ENCODE measurements at places on chromosomes 2 and 18.

DNA sequence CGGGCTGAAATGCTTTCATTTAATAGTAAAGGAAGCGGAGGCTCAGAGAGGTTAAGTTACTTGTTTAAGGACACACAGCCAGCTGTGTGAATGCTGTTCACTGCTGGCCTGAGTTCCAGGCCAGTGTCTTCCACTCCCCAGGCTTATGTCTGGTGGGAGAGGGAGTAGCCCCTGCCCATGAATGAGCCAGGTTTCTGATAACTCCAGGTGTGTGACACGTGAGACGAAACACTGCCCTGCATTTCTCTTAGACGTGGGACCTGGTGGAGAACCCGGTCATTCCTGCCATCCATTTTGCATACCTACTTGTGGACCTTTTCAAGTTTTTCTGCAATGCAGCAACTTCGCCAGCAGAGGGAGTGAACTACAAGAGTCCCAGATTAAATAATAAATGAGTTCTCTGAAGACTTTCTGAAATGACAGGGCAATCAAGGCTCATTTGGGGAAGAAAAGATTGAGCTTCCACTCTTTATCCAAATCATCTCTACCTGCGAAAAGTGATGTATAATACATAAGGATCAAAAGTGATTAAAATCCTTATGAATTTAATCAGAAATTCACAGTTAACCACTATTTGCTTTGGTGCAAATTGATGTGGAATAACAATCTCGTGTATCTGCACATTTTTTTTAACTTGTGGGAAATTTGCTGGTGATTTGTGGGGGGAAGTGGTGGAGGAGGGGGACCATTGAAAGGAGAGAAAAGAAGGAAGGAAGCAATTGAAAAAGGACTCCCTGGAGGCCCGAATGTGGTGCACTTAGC lies 79.4 kb upstream of the ASB18 start:
- peak; percentile 73 for DNase-seq

DNA sequence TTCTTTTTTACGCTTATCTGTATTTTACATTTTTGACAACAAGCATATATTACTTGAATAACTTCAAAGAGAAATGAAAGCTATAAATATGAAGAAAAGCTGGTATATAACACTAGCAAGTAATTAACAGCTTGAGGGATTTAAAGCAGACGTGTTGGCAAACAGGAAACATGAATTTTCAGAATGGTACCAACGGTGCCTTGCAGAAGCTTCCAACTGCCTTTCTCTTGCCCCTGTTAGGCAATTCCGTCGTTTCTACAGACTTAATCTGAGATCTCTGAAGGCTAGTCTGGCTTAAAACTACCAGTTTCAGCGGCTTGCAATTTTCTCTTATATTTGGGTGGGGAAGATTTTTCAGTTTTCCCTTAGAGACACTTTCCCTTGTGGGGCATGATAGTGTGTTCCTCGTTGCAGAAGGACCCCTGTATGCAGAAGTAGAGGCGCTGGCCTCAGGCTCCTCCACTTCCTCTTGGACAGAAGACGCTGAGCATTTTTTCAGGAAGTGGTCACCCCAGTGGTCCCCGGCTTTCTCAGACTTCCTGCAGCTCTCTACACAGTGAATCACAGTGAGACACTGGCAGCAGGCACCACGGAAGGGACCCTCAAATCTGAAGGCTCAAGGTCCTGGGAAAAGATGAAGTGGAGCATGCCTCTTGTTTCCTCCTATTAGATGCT lies 56.2 kb upstream of the SLC16A14 start:
- DNase-seq = peak; percentile 27

DNA sequence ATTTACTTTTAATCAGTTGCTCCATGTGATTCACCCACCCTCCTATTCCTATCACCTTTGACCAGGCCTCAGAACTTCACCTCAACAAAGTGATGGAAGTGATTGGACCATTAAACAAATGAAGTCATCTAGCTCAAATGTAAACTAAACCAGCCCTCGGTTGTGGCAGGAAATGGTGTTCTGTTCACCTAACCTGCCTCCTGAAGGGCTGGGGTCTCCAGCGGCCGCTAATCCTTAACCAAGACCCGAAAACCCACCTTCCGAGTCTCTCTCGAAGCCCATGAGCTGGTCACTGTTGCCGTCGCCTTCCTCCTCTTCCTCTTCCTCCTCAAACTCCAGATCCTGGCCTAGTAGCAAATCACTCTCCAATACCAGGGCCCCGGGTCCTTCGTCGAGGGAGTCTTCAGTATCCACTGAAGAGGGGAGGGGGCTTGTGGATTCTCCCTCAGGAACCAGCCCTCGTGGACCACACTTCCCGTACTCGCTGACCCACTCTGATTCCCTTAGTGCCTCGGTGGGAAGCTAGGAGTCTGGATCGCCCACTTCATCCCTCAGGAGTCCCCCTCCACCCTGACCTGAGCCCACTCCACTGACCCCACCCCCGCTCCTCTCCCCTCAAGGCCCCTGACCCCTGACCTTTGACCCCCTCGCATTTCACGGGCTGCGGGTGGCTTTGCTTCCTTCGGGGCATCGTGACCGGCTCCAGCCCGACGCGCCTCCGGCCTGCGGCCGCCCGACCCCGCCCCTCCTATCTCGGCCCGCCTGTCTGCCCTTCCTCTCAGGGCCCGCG lies 503 bp downstream of the ZNF513 start:
- peak; percentile 66 for DNase-seq

DNA sequence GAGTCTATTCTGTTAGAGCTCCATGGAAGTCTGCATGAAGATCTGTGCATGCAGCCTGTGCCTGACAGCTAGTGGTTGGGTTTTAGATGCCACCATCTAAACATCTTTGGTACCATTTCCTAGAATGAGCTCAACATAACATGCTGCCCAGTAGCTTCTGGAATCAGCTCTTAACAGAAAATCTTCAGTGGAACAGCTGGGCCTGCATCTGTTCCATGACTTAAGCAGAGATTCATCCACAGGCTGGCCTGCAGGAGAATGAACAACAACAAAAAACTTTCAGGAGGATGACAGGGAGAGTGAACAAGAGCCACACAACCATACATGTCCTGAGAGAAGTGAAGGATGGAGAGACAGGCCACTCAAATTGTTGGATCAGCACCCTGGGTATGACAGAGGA lies 316.6 kb downstream of the RDH14 start:
- no peak for DNase-seq

DNA sequence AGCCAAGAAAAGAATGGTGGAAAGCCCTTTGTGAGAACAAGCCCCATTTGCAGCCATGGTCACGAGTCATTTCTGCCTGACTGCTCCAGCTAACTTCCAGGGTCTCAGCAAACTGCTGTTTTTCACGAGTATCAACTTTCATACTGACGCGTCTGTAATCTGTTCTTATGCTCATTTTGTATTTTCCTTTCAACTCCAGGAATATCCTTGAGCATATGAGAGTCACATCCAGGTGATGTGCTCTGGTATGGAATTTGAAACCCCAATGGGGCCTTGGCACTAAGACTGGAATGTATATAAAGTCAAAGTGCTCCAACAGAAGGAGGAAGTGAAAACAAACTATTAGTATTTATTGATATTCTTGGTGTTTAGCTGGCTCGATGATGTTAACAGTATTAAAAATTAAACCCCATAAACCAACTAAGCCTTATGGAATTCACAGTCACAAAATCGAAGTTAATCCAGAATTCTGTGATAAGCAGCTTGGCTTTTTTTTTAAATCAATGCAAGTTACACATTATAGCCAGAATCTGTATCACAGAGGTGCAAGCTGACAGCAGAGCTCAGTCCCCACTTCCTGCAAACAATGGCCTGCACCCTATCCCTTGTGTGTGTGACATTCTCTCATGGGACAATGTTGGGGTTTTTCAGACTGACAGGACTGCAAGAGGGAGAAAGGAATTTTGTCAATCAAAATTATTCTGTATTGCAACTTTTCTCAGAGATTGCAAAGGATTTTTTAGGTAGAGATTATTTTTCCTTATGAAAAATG lies 26.1 kb downstream of the SLC14A1 start:
- DNase-seq = no peak

DNA sequence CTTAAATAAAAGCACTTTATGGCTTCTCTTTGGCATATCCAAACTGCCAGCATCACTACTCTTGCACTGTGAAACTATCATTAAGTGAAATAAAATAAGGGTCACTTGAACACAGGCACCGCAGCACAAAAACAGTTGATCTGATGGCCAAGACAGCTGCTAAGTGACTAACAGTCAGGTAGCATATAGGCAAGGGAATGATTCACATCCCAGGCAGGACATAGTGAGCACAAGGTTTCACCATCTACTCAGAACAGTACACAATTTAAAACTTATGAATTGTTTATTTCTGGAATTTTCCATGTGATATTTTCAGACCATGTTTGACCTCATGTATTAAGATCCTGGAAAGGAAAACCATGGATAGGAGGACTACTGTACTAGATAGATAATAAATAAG lies 214.2 kb downstream of the MREG start:
- no peak for DNase-seq

GRCh38 chr18:79782566-79783308 lies 15.0 kb upstream of the KCNG2 start:
- no peak for DNase-seq

All from activated CD8-positive, alpha-beta T cell treated with anti-CD3 and anti-CD28 coated beads for 36 hours (primary cell).